ENCODE measurements at places on chromosomes 3 and 15.

- DNase-seq, result no peak
Observed at GRCh38 chr3:60056404-60056803, 1006.6 kb upstream of the CFAP20DC start.

DNA sequence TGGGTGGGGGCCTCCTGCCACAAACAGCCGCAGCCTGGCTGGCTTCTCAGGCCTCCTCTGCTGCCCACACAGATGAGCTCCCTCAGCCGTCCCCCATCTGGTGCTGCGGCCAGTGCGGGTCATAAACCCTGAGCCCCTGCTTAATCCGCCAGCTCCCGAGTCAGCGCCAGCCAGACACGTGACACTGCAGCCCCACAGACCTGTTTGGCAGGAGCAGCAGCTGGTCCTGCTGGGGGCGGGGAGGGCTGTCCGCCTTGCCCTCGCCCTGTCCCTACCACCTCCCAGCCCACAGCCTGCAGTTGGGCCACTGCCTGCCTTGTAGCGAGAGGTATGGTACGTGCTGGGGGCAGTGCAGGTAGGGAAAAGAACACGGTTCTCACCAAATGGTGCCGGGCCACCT is 86.2 kb downstream of the IQSEC1 start:
- no peak for DNase-seq

DNA sequence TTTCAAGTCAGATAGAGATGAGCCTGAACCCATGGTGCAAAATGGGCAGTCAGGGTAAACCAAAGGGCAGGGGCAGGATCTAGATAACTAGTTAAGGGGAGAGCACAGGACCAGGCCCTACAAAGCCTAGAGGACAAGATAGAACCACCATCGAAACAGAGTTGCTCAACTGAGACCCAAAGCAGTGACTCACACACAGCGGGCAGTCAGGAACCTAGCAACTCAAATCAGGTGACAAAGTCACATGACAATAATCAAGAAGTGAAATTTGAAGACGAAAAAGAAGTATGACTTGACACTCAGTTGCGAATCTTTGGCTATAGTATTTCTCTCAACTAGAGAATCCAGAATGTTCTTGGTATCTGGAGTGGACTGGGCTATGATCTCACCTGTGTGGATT is 136.0 kb upstream of the PTPRG start:
- no peak for DNase-seq

DNA sequence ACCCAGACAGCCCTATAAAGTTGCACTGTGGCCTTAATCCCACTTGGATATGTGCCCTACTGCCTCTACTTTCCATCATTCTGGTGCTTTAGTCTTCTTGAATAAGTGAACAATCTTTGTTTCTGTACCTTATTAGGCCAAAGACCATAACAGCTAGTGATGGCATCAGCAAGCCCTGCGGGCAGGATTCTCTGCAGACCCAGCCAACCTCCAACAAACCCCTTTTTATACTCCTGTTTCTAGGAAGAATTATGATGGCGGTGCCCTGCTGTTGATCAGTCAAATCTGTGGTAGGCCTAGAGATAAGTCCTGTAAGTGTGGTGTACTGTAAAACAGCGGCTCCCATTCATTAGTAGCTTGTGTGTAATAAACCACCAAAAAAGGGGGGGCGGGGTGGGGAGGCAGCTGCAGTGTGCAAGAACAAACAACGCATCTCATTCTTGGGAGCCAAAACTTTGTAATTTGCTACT is 40.5 kb downstream of the SOX2 start:
- DNase-seq, result no peak

Data from COR-L47 (cell line).